ENCODE measurements at places on chromosomes 2 and 18. TPM values are rescaled to one million over a fixed set of nuclear protein-coding genes. Genes with fewer than 3 reads are reported as not detected.

SERPINB13 gene
- not detected for total RNA-seq

DOK6 gene
- 2.6 TPM for total RNA-seq

ADGRF3 gene
- under 0.01 TPM for total RNA-seq

DNA sequence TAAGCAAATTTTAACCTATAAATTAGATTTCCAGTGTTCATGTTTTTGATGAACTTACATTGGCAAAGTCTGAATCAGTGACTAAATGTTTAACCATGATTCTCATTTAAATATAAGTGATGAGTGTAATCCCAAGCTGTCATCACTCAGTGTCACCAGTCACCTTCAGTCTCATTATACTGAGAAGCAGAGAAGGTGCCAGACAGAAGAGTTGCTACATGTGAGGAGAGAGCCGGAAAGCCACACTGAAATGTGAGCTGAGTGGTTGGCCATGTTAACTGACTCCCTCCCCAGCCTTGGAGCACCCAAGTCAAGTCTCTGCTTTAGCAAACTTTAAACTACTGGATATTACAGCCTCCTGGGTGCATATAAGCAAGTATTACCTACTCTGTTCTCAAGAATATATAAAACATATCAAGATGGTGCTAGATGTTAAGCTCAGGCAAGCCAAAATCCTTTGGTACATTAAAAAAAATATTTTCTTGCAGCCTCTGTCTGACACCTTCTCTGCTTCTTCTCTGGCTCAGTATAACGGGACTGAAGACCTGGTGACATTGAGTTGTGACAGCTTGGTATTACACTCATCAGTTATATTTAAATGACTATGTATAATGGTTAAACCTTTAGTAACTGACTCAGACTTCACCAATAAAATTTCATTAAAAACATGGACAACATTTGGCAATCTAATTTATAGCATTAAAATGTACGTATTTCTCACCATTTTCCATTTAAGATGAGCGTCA is 75.8 kb upstream of the MAP3K20 start:
- DNase-seq, result no peak

DNA sequence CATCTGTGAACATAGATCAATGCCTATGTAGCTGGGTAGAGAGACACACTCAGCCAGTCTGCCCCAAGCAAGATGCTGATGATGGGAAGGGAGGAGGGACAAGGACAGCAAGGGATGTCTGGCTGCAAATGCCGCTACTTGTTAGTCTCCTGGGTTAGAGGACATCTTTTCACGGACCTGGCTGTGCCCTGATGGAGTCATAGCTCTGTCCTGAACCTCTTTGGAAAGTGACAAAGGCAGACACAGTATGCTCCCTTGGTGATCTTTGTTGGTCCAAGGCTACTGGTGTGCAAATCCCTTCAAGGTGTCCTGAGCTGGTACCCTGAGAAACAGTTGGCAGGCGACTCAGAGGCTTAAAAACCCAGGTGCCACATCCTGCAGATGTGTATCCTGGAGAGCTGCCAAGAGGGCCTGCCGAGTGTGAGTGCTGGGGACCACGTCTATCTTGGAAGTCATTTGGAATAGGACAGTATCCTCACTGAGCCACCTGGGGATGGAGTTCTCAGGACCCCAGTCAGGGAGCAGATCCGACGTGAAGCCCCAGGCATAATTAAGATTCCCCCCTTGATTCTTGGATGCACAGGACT is 10.8 kb downstream of the FOSL2 start:
- DNase-seq, result no peak

DNA sequence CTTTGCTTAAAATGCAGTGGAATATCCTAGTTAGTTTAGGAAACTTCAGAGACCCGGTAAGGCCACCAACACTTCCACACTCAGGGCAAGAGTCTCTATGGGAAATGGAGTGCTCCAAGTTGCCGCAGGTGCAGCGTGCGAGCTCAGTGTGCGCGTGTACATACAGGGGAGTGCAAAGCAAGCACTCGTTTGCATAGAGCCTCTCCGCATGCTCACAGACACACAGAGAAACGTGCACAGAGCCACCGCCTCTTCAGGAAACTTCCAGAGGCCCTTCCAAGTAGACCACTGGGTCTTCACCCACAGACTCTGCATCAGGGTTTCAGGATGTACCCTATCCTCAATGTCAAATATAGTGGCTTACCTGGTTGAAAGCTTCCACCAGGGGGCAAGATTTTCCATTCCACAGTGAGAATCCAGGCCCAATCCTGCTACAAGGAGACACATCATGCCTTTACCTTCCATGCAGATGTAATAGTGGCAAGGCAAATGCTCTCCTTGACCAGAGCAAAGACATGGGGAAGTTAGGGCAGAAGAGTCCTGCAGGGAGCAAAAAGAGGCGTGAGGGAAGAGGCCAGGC is 513.0 kb upstream of the MYT1L start:
- DNase-seq, result no peak

DNA sequence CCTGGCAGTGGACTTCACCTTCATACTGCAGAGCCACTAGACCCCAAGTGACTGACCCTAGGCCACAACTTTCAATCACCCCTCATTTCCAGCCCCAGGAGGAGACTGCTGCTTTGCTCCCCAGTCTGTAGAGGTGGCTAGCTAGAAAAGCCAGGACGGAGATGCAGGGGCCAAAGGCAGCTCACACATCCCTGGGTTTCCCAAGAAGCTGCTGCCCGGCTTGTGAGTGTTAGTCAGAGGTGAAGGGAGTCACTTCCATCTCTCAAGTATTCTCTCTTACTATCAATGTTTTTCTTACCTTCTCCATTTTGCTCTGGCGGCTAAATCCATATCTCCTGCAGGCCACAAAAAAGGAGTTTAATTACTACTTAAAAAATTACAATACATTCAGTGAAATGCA is 36.2 kb downstream of the CCDC93 start:
- no peak for DNase-seq

DNA sequence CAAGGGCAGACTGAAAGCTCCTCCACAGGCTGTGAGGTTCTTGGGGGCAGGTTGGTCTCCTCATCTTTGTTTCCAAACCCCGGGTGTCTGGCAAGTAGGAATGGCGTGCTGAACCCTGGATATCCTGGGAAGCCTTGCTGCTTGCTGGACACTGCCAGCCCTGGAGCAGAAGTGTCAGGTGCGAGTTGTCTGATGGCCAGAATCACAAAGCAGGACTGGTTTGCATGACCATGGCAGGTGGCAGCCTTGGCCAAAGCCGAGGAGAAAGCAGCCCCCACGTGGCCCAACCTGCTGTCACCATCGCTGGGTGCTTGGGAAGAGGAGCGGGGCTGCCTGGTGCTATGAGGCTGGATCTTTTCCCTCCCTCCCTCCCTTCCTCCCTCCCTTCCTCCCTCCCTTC is 309.5 kb upstream of the HS6ST1 start:
- no peak for DNase-seq

DNA sequence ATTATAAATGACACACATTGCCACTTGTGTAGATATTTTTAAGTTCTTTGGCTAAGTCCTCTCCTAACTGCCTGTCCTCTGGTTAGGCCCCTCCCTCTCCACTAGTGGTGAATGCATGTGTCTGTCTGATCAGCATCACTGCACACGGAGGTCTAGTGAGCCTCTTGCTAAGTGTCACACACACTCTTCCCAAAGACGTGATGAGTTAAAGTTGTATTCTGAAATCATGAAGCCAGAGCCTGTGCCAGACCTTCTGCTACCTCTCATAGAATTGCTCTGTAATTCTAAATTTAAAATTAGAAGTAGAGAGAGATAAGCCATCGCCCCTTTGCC is 41.3 kb downstream of the RALB start:
- no peak for DNase-seq

DNA sequence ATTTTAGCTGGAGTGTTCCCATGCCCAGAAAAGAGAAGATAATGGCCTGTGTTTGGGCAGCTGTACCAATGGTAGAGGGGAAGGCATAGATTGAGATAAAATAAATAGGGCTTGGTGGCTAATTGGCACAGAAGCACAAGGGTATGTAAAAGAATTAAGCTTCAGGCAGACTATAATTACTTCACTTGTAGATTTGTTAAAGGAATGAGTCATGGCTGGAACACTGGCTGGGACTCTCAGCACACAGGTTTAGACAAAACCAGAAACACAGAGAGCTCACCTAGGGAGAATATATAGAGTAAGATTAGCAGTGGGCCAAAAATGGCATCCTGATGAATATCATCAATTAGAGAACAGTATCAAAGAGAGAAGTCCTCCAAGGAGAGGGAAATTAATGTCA is 198.3 kb upstream of the FIGN start:
- DNase-seq, result no peak

DNA sequence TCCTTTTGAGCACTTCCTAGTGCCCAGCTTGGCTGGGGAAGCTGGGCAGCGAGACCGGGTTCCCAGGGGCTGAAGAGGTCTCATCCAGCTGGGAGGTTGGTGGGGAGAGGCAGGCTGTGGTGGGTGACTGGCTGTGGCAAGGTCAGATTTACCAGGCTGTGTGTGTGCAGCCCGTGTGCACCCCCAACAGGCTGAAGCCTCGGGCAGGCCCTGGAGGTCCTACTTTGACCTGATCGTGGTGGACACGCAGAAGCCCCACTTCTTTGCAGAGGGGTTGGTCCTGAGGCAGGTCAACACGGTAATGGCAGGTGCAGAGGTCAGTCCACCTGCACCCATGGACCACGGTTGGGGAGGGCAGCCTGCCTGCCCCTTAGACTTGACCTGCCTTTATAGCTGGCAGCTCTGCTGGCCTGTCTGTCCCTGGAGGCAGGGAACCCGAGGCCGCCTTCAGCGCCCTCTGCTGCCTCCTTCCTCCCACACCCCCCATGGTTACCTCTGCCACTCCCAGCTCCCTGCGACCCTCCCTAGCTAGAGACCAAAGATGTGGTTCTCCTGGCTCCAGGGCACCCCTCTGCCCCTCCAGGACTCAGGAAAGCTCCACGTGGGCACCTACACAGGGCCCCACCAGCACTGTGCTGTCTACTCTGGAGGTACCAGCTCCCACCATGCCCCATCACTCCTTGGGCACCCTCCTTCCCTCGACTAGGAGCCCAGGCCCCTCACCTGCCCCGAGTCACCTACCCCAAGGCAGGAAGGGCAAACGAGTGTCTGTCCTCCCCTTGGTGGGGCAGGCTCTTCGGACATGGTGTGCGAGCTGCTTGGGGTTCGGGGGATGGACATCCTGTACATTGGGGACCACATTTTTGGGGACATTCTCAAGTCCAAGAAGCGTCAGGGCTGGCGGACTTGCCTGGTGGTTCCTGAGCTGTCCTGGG is 4.0 kb downstream of the NT5DC4 start:
- no peak for DNase-seq
